Brain pericyte (primary cell): ENCODE measurements at places on chromosomes 7 and 10.

DNA sequence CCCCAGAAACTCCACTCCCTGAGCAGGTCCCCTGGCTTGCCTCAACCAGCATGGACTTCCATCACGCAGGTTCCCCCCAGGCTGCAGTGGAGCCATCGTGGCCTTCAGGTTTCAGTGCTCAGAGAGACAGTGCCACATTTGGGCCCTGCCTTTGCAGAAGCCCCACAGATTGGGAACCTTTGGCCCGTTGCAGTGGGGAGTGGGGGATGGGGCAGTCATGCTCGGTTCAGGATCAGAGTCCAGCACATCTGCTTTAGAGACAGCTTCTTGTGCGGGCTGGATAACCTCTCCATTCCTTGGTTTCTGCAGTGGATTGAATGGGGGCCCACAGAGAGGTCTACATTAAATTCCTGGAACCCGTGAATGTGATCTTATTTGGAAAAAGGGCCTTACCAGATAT lies 183.9 kb downstream of the EBF3 start:
- DNase-seq = no peak

DNA sequence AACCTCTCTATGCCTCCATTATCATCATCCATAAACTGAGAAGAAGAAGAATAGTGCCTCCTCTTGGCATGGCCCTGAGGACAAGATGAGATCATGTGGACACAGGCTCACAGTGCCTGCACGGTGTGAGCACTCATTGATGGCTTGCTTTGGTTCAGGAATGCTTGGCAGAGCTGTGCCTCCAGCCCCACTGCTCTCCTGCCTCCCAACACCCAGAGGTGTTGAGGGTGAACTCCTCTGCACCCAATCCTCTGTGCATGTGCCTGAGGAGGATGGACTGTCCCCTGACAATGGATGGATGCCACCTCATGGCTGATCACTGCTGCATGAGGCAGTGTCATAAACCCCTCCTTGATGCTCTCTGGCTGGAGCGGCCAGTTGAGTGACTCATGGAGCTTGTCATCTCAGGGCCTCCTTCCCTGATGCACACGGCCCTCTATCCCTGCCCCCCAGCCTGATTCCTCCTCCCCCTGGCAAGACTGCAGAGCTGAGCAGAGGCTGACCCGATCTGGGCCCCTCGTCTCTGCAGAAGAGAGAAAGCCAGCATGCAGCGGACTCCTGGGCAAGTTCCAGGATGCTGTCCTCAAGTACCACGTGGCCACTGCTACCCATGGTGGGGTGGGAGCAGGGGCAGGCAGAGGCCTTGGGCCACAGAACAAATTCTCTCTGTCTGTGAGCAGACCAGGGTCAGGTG lies 136.3 kb downstream of the KCNMA1 start:
- DNase-seq = no peak

DNA sequence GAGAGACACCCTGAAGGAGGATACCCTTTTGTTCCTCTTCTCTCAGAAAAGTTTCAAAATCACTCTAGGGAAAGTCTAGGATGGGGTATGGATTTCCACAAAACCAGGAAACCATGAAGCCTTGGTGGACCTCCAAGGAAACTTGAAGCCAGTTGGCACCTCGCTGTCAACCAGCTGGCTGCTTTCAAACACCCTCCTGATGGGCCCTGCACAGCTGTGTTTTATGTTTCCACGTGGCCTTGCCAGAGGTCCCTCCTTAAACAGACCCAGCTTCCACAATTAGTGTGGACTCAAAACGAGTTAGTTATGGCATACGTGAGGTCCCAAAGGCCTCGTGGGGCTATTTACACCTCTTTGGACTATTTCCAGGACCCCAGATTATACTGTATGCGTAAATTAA lies 5.9 kb downstream of the PPP1R3A start:
- DNase-seq = no peak

- DNase-seq = no peak
Observed at GRCh38 chr7:84218681-84219080, 24.1 kb upstream of the SEMA3A start.

DNA sequence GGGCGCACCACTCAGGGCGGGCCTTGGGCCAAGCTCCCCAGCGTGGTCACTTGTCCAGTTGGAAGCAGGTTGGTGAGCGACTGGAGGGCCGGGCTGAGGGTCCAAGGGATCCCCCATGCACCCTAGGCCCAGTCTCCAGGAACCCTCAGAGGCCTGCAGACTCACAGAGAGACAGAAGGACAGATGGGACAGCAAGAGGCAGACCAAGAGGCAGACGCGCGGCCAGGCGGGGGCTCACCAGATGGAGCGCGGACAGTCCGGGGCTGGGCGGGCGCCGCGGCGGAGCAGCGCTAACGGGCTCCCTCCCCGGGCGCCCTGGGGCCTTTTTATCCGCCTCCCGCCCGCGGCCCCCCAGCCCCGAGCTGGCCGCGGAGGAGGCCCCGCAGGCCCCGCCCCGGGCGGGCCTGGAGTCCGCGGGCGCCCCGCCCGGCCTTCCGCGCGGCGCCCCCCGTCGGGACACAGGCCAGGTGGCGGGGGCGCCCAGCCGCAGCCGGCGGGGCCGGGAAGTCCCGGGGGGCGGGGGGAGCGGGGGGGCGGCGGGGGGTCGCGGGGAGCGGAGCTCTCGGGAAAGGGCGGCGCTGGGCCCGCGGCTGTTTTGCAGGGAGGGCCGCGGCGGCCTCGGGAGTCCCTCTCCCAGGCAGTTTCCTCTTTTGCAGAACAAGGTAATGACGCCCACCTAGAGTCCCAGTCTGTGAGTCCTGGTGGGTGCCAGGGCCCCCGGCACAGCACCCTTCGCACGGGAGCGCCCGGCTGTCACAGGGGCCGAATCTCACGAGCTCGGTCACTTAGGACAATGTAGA lies at the start of gene LOXL4:
TSS of gene LOXL4 (minus strand) at position 301 of the 800 bp plus-strand sequence. CDS start 5,175 bp downstream, outside the sequence.
- no peak for DNase-seq

DNA sequence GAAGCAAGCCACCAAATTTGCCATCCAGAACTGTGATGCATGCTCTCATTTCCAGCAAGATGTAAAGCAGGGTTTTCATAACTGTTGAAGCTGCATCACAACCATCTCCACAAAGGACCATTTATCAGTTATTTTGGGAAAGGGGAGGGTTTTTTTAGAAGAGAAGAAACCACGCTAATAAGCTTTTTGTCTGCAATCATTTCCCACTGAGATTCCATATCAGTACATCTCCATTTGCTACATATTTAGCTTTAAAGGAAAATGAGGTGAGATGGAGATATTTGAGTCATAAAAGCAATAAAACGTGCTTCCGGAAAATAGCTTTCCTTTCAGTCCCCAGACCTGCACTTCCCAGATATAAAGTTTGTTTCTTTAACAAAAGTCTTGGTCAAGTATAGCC lies 258.2 kb downstream of the FRMD4A start:
- no peak for DNase-seq

DNA sequence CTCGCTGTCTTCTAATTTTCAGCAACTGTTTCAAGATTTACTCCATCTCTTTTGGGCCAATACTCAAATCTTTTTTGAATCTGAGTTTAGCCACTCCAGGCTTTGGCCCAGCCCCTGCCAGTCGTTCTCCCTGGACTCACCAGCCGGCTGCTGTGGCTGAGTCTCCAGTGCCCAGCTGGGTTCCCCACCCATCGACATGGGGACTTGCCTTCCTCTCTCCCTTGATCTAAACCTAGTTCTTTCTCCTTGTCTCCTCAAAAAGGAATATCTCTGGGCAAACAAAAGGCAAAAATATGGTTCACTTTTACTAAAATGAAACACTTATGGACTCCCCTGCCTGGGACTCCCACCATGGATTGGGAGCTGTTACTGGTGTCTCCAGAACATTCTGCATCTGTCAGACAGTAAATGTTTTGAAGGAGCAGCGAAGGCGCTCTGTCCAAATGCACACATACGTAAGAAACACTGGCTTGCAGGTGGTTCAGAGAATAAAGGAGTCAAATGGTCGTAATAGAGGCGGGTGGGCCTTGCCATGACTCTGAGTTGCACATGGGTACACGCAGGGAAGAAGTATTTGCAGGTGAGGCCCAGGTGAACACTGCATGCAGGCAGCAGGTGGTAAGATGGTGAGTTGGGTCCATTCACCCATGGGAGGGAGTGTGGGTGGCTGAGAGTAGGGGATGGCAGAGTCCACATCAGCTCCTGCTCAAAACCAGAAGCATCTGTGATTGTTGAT lies 35.5 kb upstream of the HABP2 start:
- DNase-seq = no peak

- no peak for DNase-seq
Observed at GRCh38 chr7:47537716-47538675, 43.9 kb downstream of the TNS3 start.

DNA sequence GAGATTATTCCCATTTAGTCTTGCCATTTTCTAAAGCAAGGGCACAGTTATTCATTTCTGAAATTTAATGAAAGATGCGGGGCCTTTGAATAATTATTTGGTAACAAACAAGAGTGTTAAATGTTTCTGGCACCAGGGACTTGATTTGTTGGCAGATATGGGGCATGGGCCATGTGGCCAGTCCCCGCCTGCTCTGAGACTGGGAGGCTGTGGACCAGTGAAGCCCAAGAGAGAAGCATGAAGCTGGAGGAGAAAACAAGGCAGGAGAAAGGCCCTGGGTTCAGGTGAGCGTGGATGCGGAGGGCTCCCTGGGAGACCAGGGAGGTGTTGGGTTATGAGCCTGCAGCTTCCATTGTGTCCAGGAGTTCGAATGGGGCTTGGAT lies 378.5 kb downstream of the TCERG1L start:
- no peak for DNase-seq

DNA sequence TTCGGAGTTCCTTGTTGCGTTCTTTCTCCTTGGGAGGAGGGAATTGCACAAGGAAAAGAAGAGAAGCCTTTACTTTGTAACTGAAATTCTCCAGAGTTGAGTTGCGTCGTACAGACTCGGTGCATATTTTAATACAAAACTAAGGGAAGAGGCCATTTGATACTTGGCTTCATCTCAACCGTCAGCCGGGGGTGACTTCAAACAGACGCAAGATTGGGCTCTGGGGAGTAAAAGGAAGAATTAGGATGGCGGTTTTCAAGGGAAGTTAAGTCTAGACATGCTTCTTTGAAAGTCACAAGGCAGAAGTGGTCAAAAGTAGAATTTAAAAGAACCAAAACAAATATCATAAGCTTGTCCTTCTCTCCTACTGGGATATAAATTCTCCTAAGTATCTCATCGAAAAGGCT lies 1.6 kb downstream of the PRR15 start:
- no peak for DNase-seq

DNA sequence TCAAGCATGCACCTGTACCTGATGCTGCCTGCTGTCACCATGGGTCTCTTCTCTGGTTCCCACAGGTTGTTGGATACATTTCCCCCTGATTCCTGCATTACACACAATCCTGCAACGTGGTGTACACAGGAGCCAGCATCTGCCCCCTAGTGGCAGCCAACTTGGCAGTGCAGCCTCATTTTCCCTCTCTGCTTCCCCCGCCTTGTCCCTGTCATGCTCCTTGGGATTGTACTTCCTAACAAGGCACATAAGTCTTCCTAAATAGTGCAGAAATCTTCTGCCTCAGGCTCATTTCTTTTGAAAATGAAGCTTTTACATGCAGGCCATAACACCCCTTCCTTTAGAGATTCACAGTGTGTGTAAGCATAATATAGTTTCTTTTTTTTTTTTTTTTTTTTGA lies 387.5 kb downstream of the CCSER2 start:
- no peak for DNase-seq

- DNase-seq = no peak
Observed at GRCh38 chr10:132113766-132114365, 48.1 kb downstream of the JAKMIP3 start.

DNA sequence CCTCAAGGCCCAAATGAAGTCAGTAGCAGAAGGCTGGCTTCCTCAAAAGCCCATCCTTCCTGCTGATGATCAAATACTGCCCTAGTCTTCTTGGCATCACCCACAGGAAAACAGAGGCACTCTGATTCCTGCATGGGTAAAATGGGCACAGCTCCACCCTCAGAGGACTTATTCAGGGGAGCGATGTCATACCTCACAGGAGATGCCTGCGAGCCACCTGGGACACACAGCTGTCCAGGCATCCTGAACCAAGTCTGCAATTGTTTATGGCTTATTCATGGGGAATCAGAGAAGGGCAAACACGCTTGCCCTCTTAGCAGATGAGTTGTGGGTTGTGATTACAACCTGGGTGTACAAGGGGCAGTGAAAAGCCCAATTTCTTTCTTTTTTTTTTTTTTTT lies 22.0 kb upstream of the LMTK2 start:
- DNase-seq = no peak

GRCh38 chr7:742791-743190 lies 15.7 kb upstream of the PRKAR1B start:
- DNase-seq = no peak
